ENCODE measurements at places on chromosomes 7 and 10.

- DNase-seq, result no peak
Measured at GRCh38 chr10:71290331-71290730, 28.7 kb upstream of the SLC29A3 start.

DNA sequence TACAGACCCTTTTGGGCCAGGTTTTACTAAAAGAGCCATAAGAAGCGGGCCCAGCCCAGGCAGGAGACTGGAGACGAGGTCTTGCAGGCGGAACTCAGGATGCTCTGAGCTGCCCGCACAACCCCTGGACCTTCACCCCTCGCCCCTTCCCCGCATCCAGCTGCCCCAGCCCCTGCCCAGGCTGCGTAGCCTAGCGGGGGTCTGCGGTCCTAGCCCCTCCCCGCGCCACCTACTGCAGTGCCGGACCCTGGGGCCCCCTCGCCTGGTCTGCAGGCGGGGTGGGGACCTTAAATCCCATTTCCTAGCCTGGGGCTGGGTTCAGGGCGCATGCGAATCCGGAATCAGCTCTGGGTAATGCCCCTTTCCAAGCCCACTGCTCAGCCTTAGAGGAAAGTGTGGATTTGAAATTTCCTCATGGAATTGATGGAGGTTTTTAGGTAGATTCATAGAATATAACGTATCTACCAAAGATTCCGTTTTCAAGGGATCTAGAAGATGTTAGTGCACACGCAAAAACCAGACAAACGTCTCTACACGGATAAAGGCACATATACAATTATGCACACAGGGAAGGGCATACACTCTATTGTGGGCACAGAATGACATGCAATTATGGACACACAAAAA lies 546 bp upstream of the HOXA3 start:
- DNase-seq, result no peak

DNA sequence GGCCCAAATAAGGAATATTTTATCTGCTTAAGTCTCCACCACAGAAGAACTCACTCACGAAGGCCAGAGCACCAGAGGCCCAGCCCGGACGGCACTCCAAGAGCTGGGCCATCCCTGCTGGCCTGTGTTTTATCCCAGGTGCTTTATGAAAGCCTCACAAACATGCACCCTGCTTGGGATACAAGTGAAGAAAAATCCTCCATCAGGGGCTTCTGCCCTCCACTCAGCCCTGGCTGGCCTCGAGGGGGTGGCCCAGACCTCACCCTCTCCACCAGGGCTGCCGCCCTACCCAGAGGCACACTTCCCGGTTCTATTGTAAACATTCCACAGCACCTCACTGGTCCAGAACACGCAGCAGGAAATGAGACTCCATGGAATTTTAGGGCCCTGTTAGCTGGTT lies 19.8 kb upstream of the DNAAF5 start:
- no peak for DNase-seq

DNA sequence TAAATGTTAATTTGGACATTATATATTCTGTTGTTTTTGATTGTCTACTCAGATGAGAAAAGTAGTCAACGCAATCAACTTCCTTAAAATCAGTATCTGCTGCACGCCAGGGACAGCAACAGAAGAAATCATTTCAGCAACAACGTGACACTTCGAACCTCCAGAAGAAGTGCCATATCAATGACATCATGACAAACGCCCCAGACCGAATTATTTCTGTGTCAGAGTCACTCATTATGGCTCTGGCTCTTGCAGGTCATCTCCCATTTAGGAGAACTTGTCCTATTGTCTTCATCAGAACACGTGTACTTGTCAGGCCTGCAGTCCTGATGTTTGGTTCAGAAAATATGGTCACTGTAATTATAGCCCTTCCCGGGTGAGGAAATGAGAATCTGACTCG lies 276.3 kb downstream of the ADARB2 start:
- DNase-seq, result no peak

- DNase-seq, result no peak
Measured at GRCh38 chr7:151840088-151840910, 36.6 kb downstream of the PRKAG2 start.

GRCh38 chr7:92403760-92404074 lies 43.6 kb upstream of the GATAD1 start:
- DNase-seq, result no peak

DNA sequence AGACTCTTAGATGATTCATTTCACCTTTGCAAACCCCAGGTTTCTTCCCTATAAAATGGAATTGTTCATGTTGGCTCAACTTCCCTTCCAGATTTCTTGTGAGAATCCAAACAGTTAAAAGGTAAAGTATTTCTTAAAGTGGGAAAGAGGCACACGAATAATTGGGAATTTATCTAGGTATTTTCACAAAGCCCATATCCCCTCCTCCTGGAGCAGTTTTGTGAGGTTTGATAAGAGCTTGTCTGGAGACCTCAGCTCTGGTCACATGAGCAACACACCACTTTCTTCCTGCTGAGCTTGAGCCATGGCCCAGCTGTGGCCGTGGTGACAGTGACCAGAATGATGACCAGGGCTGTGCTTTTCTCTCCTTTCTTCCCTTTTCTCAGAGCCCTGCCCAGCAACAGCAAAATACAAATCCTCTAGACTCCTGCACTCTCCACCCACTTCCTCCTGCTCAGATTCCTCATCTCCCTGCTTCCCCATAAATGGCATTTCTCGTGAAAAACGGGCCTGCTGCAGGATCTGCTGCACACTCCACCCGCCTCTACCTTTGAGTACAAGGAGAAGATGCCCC lies 87.7 kb downstream of the PIK3CG start:
- DNase-seq, result no peak

GRCh38 chr10:46264737-46265368 lies 21.9 kb upstream of the ANTXRL start:
- DNase-seq, result no peak

- no peak for DNase-seq
Measured at GRCh38 chr7:12961910-12962480, 274.6 kb downstream of the ARL4A start.

GRCh38 chr10:102710609-102711008 lies 3.6 kb downstream of the ARL3 start:
- DNase-seq, result no peak
